ENCODE measurements at places on chromosomes 4 and X.

DNA sequence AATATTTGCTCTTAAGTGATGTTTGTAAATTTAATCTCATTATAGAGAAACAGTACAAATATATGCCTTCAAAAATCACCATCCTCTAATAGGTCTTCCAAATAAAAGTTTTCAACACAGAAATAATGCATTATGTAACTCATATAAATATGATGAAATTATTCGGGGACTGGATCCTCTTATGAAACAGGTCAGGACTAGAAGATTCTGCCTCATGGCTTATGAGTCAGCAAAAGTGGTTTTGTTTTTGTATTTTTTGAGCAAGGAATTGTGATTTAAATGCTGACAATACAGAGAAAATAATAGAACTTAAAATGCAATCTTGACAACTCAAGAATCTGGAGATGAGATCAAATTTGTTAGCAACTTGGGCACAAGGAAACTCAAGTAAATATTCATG is 179.7 kb upstream of the NDP start:
- no peak for DNase-seq

GRCh38 chr4:179325181-179325580 is 1882.9 kb upstream of the AGA start:
- DNase-seq: no peak

DNA sequence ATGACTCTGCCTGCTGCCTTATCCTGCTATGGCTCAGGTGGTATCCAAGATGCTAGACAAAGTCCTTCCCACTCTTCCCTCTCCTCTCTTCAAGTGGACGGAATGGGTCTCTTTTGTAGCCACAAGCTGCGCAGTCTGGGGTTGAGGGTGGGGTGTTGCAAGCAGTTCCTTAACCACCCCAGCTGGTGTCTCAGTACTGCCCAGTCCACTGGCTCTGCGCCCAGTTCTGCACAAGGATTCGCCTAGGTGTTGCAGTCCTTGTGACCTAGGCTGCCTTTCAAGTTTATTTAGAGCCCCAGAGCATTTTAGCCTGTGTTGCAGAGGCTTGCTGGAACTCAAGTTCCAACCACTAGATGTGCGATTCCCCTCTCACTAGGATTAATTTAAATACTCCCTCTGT is 120.7 kb downstream of the NEXMIF start:
- DNase-seq: no peak

DNA sequence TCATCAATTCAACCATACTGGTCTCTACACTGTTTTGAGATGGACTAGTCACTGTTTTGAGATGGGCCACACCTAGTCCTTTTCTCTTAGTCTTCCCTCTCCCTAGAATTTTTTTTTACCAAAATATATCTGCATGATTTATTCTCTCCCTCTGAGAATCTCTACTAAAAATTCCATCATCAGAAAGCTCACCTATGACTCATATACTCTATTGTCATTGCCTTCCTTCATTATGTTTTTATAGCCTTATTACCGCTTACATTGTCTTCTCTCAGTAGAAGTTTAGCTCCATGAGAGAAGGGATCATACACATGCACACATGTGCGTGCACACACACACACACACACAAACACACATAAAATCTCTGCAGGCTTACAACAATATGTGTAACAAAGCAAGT is 303.6 kb downstream of the PCDH10 start:
- no peak for DNase-seq

- no peak for DNase-seq
Observed at GRCh38 chrX:21975812-21976211, 35.3 kb downstream of the SMS start.

GRCh38 chr4:87531621-87532020 is 2.4 kb upstream of the SPARCL1 start:
- no peak for DNase-seq

DNA sequence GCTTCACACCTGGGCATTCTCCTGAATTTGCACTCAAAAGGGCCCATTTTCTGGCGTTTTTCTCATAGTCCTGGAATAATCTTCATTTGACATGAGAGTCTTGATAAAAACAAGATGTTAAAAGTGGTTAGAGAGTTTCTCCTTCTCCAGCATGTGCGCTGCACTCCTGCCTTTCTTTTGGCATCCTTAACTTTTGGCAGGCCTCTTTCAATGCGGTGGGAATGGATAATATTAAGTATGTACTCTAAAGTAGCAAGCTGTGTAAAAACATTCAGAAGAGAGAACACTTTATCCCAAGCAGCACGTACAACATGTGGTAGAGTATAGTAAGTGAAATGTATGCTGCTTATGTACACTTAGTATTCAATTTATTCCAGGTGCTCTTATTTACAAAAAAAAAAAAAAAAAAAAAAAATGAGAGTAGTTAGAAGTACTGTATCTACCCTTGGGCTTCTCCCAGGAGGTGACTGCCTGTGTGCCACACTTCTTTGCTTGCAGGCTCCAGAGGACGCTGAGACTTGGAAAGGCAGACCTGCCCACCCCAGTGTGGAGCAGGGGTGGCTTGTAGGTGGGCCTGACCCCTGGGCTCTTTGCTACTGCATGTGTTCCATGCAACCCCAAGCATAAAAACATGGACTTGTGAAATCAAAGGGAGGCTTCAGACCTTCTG is 3.9 kb downstream of the FGF2 start:
- no peak for DNase-seq

DNA sequence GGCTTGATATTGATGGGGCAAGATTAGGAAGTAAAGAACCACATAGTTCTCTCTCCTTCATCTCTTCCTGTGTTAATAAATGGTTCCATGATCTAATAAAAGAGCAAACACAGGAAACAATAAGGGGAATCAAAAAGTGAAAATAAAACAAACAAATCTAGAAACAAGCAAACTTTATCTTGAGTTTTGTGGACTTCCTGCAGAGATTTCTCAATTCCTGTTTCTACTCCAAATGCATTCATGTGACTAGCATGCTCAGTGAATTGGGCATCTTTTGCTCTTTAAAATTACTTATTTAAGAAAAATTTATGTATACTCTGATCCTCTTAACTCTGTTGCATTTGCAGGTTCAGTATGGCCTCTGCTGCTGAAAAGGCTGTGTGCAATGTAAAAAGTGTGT is 682.0 kb downstream of the KCTD8 start:
- DNase-seq: no peak

DNA sequence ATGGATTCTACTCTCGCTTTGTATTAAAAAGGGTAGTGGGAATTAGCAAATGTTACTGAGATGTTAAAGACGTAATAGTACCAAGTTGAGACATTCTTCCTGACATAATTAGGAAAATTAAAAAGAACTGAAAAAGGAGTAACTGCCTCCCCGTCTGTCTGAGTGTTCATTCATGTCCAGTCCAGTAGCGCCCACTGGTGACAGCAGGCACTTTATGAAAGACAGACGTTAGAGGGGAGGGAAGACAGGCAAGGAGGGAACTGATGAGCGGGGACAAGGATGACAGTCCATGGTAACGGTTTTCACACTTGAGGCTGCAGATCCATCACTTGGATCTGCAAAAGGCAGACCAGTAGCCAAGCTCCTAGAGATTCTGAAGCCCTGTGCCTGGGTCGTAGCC is 326.7 kb downstream of the STK32B start:
- no peak for DNase-seq

- no peak for DNase-seq
Observed at GRCh38 chr4:56186808-56187523, 200.3 kb downstream of the AASDH start.

DNA sequence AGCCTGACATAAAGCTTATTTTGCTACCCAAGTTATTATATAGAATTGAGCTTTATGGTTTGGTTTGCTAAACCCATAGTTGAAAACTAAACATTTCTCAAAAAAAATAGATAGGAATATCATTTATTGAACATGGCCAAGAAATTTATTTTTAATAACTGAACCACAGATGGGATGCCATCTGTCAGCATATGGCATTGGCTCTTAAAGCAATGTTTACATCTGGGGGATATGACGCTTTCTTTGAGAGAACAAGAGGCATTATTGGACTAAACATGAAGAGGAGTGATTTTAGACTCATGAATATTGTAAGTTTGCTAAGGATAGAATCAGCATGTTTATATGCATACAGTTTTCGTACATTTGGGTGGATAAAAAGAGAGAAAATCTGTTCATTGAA is 132.6 kb upstream of the SLIT2 start:
- no peak for DNase-seq

DNA sequence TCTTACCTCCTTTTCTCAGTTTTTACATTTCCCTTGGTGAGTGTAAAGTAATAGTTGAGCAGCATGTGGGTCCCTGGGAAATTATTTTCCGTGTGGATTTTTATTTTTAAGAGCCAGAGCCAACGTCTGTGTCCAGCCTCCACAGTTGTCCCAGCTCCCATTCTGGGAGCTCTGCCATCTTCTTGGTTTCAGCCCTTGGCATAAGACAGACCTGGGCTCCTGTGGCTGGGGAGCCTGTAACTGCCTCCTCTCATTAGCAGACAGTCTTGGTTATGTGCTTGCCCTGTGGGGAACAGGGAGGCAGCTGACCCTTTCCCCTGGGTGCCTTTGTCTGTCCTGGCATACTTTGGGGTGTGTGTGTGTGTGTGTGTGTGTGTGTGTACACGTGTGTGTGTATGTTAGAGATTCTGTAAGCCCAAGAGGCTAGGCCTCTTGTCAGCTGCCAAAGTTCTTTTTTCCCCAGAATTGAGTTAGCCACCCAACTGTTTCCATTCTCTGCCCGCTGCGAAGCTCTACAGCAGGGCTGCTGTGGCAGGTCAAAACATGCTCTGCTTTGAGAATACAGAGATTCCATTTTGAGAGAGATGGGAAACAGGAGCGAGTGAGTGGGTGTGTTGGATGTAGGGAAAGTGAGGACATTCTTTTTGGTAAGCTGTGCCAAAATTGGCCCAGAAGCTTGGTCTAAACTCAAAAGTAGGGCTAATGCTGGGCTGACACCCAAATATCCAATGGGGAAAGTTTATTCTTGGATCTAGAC is 140.7 kb downstream of the TMEM164 start:
- no peak for DNase-seq

DNA sequence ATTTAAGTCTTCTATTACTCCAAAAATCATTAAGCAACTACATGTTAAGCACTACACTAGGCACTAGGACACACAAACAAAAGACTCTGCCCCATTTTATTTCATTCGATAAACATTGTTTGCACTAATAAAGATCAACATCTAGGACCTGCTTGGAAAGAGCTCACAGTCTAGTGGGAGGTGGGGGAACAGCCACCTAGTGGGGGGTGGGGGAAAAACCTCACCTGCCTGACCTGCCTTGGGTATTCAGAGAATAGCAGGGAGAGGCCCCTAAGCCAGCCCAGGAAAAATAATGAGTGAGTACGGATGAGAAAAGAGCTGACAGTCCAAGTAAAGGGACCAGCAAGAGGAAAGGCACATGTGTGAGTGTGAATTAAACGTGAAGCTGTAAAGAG is 52.2 kb downstream of the PRDM5 start:
- DNase-seq: no peak

DNA sequence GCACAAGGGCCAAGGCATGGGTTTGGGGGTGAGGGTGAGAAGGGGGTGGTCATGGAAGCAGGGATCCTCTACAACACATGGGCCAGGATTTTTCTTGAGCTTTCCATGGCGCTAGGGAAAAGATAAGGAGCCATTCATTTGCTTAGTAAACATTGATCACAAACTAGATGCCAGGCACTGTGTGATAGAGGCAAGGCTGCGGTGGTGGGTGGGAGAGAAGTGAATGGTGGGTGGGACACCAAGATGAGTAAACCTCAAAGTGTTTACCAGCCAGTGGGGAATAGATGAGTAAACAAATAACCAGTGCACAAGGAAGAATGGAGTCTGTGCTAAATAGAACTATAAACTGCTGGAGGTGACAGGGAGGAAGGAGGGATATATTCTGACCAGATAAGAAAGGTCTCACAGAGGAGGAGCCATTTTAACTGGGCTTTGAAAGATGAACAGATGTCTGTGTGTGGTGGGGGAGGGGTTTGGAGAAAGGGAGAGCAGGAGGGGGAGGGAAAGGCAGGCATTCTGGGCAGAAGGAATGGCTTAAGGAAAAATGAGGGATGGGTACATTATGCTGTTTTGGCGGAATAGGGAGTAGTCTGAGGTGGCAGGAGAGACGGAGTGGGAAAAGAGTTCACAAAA is 48.0 kb upstream of the LAS1L start:
- DNase-seq: no peak

DNA sequence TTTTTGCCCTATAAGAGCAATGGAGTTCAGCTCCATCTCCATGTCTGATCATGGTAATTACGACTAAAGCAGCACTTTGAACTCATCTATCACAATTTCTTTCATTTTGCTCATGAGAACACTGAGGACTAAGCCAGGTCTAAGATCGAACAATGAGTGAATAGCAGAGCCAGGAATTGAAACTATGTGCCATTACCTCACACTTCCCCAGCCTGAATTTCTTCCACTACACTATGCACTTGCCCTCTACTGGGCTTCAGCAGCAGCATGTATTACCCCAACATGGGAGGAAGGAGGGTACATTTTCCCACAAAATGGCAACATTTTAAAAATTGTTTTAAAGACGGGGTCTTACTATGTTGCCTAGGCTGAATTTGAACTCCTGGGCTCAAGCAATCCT is 274.7 kb upstream of the FGF13 start:
- no peak for DNase-seq

- DNase-seq: no peak
Observed at GRCh38 chrX:123190096-123190495, 6.0 kb downstream of the GRIA3 start.

DNA sequence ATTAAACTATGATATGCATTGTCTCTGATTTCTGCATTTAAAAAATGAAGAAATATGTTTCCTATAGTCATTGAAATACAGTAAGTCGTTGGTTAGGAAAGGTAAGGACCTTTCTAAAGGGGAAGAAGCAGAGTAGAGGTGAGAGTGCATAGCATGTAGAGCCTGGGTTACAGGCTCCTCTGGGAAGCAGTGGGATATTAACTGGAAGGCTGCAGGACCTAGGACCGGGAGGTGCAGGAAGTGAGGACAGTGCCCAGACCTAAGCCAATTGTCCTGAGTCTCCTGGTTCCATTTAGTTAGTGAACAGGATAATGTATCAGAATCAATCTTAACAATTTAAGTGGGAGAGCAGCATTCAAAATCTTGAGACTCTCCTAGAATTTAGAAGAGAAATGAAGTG is 237.1 kb upstream of the NUDT6 start:
- no peak for DNase-seq

- DNase-seq: peak; percentile 75
Observed at GRCh38 chr4:16123356-16124084, 39.7 kb upstream of the PROM1 start.

DNA sequence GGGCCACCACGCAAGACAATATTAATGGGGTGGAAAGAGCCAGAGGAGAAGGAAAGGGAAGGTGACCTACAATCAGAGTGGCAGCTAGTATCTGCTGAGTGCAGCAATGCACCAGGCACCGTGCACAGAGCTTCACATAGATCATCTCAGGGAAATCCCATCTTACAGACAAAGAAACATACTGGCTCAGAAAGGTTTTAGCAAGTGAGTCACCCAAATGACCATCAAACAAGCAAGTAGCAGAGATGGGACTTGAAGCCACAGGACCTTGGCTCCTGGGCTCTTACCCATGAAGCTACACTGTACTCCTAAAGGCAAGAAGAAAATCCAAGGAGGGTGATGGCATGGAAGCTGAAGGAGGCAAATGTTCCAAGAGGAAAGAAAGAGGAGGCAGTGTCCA is 6.8 kb downstream of the ANXA5 start:
- no peak for DNase-seq
